ENCODE measurements at places on chromosomes 1 and 21.

- no peak for DNase-seq
Observed at GRCh38 chr1:11628767-11629166, 25.5 kb downstream of the FBXO2 start.

DNA sequence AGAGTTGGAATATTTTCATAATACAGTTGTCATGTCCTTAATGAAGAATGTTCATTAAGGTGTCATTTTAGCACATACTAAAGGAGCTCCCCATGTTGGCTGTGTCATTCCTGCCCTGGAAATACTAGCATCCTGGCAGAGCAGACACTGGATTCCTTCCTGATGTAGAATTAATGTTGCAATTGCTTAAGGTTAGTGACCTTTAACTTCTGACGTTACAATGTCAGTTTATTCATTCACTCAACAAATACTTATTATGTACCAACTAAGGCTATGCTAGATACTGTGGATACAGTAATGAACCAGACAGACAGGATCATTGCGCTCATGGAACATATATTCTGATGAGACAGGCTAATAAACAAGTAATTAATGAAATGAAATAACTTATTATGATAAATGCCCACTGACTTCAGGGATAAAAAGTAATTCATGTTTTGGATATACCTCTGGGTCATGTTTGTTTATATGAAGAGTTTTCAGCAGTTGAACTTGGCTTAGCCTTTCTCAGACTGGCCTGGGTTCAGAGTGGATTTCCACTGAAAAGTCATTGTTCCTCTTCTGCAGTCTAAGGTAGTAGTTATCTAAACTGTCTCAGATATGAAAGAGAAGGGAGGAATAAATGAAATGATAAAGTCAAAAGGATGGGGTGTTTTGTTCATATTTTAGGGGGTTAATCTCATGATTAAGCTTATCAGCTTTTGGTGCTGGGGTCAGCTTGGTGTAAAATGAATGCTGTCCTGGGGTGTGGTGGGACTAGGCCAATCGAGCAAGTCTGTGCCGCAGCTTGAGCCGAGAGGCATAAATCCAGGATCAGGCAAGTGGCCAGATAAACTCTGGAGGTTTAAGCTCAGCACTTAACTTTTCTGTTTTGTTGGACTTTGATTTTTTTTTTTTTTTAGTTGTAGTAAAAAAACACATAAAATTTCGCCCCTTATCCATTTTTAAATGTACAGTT is 43.3 kb upstream of the KCNQ4 start:
- no peak for DNase-seq

GRCh38 chr1:173862769-173863223 is 5.0 kb downstream of the GAS5 start:
- DNase-seq, result no peak

GRCh38 chr1:221015159-221015790 is 136.0 kb downstream of the HLX start:
- DNase-seq, result peak; percentile 45

GRCh38 chr1:182355723-182356098 is 35.9 kb downstream of the GLUL start:
- DNase-seq, result no peak

DNA sequence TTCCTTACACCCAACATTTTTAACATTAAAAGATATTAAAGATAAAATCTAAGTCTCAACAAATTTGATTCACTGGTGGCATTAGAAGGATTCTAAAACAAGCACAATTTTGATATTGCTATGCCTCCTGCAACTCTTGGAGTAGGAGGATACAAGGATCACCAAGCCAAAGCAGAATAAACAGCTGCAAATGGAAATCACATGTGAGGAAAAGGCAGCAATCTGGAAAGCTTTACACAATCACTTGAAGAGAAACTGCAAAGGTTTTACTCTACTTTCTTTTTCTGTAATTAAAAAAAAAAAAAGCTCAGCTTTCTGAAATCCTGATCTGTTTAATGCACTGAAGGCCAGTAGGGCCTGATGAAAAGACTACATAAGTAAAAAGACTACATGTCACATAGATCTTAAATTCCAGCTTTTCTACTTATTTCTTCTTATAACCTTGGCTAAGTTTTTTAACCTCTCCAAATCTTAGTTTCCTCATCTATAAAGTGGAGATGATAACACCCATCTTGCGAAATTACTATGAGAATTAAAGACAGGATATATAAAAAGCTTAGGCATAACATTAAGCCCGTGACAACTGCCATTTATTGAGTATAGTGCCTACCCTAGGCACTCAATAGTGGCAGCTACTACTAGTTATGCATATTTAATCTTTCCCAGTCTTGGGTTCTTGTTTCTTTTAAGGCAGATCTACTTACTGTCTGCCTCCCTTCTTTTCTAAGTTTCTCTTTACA is 73.5 kb downstream of the EPS15 start:
- peak; percentile 20 for DNase-seq

GRCh38 chr21:41765973-41766882 is 624 bp downstream of the RIPK4 start:
- DNase-seq, result no peak

DNA sequence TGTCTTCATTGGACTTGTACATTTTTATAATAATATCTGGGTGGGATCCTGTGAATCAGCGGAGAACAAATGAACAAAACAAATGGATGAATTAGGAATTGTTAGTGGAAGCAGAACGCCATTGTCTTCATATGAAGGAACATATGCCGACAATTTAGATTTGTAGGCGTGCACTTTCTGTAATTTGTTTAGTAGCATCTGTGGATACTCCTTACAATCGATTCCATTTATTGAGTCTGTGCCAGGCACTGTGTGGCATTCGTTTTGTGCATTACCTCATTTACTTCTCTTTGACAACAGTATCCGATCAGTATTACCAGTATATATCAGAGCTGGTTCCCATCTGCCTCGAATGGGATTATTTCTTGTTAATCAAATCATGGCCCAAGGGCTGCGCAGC is 61.9 kb downstream of the PRDM2 start:
- DNase-seq, result no peak

GRCh38 chr1:118321840-118322239 is 136.8 kb upstream of the SPAG17 start:
- DNase-seq, result no peak

DNA sequence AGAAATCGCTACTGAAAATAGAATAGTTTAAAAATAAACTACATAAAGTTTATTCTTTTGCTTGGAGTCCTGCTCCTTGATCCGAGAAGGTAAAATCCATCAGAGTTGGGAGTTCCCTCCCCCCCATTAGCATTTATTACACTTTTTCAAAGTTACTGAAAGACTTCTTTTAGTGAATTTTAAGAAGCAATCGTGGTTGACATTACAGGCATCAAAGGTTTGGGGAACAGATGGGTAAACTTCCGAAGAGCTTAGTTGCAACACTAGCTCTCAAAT is 31.0 kb upstream of the NFIA start:
- DNase-seq, result no peak

- DNase-seq, result no peak
Observed at GRCh38 chr21:26191609-26192008, 21.0 kb upstream of the APP start.

DNA sequence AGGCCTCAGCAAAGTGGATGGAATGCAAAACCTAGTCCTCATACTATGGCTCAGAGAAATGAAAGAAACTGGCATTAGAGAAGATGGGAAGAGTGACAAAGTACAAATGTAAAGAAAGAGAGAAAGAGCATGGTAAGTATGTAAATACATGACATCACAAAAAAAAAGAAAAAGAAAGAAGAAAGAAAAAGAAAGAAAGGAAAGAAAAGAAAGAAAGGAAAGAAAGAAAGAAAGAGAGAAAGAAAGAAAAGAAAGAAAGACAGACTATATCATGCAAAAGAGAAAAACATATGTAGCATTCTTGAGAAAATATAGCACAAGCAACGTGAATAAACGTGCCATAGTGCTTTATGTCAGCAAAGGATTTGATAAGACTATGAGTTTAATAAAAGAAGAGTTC is 76.1 kb upstream of the CACHD1 start:
- DNase-seq, result no peak

DNA sequence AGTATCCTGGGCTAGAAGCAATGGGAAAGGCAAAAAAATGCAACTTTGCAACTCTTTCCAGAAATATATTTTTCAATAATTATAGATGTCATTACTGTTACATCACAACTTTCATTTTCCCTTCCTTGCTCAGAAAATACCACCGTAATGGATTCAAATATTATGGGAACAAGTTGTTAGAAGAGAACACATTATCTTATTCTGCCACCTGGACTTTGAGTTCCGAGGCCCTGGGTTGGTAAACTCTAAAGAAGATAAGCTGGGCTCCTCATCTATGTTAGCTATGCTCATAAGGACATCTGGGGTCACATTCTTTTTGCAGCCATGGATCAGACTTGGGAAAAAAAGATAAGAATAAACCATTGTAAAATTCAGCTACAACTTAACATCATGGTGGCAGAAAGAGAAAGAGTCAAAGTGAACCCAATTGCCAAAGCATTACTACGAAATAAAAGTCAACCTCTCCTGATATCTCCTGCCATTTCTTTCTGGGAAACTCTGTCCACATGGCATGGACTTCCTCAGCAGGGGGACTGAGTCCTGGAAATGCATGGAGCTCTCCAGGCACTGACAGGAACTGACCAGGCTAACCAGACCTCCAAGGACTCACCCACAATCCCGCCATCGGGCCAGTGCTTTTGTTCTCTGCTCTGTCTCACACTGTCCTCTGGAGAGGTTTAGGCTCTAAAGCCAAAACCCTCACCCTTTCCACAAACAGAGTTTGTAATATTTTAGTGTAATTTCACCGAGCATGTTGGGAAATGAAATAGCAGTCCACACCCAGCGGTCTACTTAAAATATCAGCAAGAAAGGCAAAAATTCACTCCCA is 499.1 kb upstream of the RUNX1 start:
- no peak for DNase-seq

DNA sequence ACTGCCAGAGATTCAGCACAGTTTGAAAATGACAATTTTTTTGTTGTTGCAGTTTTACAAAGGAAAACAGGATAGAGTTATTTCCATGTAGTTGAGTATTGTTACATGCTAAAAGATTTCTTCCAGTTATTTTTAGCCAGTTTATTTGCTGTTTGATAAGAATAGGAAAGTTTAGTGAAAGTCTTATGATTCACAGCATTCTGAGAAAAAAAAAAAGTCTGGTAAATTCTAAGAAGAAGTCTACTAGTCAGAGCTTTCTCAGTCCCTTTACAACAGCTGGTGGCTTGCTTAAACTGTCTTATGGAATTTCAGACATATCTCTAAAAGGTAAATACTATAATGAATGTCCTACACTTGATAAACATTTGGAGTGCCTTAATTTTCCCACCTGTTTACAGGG is 341.7 kb downstream of the DSCAM start:
- no peak for DNase-seq

DNA sequence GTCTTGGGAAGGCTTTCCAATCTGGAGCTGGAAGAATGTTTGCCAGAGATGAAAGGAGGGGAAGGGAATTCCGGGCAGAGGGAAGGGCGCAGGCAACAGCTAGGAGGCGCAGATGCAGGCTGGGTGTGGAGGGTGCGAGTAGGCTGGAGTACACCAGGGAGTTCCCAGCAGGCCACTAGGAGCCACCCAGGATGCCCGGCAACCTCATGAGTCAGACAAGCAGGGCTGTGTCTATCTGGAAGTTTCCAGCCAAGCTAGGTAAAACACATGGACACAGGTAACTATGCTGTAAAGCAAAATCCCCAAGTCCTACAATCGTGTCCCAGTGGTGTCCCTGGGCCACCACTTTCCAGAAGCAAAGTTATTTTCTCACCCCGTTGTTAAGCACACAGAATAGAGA is 990 bp upstream of the NBL1 start:
- DNase-seq, result no peak

GRCh38 chr1:212624976-212625501 is 16.5 kb downstream of the ATF3 start:
- no peak for DNase-seq

DNA sequence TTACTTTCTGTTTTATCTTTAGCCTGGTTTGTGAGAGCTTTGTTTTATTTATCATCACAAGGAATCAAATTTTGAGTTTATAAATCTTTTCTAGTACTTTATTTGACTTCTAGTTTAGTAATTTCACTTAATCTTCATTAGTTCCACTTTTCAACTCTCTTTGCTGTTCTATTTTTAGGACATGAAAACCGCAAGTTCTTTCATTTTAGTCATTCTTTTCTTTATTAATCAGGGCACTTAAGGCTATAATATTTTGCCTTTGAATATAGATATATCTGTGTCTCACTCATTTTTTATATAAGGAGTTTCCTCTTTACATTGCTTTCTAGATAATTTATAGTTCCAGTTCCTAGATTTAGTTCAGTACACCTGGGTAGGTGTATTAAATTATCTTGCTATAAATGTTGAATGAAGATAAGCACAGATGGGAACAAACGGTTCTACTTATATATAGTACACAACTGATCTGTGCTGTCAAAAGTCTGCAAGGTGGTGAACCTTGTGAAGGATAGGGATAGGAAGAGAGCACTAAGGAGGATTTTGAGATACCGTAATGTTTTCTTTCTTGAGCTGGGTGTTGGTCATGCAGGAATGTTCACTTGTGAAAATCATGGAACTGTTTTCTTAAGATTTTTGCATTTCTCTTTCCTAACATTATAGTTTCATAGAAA is 402.3 kb downstream of the RYR2 start:
- no peak for DNase-seq

DNA sequence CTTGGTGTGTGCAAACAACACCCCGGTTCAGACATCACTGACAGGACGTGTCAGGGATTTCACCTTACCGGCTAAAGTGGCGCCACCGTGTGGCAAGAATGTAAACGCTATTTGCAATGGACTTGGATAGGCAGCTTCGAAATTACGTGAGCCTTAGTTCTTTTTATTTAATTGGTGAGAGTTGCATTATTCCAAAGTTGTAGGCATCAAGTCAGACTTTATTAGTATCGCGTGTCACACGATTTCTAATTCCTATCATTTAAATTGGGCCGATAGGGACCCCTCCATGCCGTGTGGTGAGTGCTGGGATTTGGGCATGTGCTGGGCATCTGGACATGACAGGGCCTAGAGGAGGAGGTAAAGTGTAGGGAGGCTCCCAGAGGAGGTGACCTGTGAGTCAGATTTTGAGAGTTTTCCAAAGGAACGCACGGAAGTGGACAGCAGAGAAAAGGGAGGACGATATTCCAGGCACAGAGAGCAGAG is 14.5 kb upstream of the CPT2 start:
- peak; percentile 87 for DNase-seq

GRCh38 chr1:108811611-108812010 is 45.3 kb downstream of the AKNAD1 start:
- no peak for DNase-seq

GRCh38 chr1:33433509-33434362 is 2.8 kb upstream of the PHC2 start:
- peak; percentile 99 for DNase-seq

GRCh38 chr1:29969576-29969975 is 733.3 kb downstream of the PTPRU start:
- DNase-seq, result no peak

Data from suppressor macrophage treated with lipopolysaccharide for 4 hours (primary cell).